ENCODE measurements at places on chromosomes 3 and 15. TPM values are rescaled to one million over a fixed set of nuclear protein-coding genes. Genes with fewer than 3 reads are reported as not detected.
A peak's percentile ranks its signal among the peaks of the same experiment; 100 is the strongest.

- no peak for DNase-seq
Observed at GRCh38 chr3:18112674-18113375, 312.3 kb downstream of the SATB1 start.

DNA sequence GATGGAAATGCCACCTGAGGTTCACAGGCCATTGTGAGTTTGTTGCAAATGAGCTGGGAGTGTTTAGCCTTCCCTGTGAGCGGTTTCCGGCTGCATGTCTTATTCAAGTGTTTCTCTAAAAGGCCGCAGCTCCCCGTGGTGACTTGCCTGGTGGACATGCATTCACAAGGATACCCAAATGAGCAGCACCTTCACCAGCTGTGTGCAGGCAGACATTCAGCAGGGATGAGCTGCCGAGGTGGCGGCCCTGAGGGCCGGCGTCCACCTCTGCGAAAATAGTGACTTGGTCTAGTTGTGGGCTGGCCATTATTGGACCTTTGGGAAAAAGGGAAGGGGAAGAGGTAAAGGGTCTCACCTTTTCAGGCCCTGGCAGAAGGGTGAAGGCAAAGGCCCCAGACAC, 23.4 kb downstream of the SPSB4 start:
- no peak for DNase-seq

DNA sequence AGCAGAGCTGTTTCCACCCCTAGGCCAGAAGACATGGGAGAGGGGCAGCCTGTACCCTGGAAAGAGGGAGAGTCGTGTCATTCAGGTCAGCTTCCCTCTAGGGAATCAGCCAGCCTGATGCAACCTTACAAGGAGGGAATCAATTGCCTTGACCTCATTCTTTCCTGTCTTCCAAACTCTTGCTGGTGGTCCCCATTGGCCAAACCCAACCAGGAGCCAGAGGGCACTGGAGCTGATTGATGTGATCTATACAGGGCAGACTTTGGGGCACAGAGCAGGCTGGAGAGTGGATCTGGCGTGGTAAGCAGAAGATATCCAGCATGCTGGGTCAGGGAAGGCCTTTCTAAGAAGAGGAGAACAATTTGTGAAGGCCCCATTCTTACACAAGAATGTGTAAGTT, 19.1 kb upstream of the MAGEF1 start:
- no peak for DNase-seq

Gene REC114
- total RNA-seq = not detected

DNA sequence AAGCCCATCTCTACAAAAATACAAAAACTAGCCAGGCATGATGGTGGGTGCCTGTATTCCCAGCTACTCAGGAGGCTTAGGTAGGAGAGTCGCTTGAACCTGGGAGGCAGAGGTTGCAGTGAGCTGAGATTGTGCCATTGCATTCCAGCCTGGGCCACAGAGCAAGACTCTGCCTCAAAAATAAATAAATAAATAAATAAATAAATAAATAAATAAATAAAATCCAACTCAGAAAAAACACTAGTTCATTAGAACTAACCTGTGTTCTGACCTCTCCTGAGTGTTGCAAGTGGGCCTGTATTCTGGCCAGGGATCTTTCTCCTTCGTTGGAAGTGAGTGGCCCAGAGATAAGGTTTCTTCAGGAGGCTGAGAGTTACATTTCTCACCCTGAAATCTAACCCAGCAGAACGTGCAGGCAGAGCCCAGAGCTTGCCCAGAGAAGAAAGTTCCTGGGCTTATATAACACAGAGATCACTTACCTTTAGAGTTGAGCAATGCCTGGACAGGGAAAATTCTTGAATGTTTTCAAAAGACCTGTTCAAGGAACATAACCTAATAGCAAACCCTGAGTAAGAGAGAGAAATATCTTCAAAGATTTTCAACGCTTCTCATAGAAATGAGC, 583.9 kb downstream of the MCTP2 start:
- no peak for DNase-seq

- no peak for DNase-seq
Observed at GRCh38 chr3:171455603-171456550, 4.3 kb downstream of the TNIK start.

Gene ADGRG7
- total RNA-seq = not detected

Gene ZNF774
- total RNA-seq = 2.9 TPM

GRCh38 chr3:31550452-31551251, 17.9 kb downstream of the STT3B start:
- DNase-seq = no peak

GRCh38 chr3:70550723-70551319, 238.4 kb upstream of the MDFIC2 start:
- DNase-seq = peak; percentile 61

GRCh38 chr3:86973440-86973839, 17.5 kb downstream of the VGLL3 start:
- no peak for DNase-seq

Gene KLHL40
- total RNA-seq = not detected

Gene CASR
- not detected for total RNA-seq

GRCh38 chr3:106963442-106963841, 413.8 kb upstream of the CCDC54 start:
- no peak for DNase-seq
